ENCODE measurements at places on chromosomes 5 and 9.
A peak's percentile ranks its signal among the peaks of the same experiment; 100 is the strongest.

DNA sequence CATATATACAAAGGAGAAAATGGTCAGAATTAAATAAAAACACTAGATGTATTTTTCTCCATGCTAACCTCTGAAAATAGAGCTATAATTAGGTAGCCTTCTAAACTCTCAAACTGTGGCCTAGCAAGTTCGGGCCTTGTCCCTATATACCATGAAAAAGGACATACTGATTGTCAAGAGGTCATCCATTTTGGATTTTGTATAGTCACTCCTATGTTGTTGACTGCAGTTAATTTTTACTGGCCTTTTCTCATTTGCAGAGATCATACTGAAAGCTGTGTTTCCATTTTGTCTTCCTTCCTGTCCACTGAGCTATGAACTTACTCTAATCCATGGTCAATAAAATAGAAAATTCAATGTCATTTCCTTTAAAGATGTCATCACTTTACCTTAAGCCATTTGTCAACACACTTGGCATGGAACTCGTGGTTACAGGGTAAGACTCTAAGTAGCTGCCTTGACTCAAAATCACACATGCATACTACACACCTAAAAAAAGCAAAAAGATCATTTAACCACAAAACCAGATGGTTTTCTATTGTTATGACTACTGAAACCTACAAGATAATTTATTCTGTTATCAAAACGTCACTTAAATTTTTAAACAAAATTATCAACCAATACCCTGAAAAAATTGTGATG, 58.0 kb downstream of the RNF38 start:
- DNase-seq: no peak

GRCh38 chr9:27054841-27055240, 49.4 kb upstream of the LRRC19 start:
- no peak for DNase-seq

GRCh38 chr5:141757402-141757801, 75.4 kb upstream of the ARAP3 start:
- DNase-seq: peak; percentile 55

- DNase-seq: no peak
Measured at GRCh38 chr5:154517810-154518437, 39.9 kb upstream of the HAND1 start.

- peak; percentile 84 for DNase-seq
Measured at GRCh38 chr9:16442622-16443021, 427.8 kb downstream of the BNC2 start.

DNA sequence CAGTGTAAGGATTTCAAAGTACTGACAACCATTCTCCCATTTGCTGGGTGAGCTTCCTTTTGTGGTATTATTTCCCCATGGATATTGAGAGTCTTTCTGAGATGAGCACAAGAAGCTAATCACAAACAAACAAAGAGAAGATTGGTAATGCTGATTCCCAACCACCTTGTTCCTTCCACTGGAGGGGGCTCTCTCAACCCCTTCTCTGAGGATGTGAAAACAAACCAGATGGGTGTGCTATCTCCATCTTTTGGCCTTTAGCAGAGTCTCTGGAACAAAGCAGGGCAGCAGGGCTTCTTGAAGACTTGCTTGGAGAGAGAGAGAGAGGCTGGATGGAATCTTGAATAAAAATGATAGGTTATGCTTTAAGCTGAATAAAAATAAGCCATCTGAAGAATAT, 576.7 kb upstream of the ZNF462 start:
- DNase-seq: no peak

DNA sequence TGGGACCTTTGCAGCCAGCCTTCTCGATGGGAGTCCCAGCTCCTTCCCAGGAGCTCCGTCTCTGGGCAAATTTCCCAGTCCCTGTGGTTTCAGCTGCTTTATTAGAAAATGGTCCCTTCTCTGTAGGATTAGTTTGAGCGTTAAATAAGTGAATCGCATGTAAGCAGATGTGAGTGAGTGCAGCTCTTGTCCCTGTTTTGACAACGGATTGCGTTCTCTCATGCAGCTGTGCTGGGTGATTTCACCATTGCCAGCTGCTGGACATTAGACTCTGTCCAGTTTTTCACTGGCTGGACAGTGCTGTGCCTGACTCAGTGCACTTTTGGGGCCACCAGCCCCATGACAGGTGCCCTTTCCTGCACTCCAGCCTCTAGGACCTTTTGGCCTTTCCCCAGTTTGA, 11.6 kb upstream of the CEL start:
- peak; percentile 68 for DNase-seq

All from choroid plexus epithelial cell (primary cell).